ENCODE measurements at places on chromosomes 1 and 21.
A peak's percentile ranks its signal among the peaks of the same experiment; 100 is the strongest.

DNA sequence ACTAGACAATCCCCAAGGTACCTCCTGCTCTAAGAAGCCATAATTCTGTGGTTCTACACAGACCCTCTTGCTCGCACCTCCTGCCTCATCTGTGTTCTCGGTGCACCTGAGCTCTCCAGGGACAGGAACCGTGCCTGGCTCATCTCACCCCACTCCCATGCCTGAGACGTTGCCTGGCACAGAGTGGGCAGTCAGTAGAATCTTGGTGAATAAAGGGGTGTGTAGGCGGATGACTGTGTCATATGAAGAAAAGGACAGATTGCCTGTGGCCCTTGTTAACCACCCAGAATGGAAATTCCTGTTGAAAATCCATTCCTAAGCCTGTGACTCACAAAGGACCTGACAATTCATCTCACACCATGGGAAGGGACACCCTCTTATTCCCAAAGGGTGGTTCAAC, 92.9 kb downstream of the KCNN3 start:
- no peak for DNase-seq

- no peak for DNase-seq
These were observed 297.5 kb downstream of the HHIPL2 start for GRCh38 chr1:222250376-222250775.

DNA sequence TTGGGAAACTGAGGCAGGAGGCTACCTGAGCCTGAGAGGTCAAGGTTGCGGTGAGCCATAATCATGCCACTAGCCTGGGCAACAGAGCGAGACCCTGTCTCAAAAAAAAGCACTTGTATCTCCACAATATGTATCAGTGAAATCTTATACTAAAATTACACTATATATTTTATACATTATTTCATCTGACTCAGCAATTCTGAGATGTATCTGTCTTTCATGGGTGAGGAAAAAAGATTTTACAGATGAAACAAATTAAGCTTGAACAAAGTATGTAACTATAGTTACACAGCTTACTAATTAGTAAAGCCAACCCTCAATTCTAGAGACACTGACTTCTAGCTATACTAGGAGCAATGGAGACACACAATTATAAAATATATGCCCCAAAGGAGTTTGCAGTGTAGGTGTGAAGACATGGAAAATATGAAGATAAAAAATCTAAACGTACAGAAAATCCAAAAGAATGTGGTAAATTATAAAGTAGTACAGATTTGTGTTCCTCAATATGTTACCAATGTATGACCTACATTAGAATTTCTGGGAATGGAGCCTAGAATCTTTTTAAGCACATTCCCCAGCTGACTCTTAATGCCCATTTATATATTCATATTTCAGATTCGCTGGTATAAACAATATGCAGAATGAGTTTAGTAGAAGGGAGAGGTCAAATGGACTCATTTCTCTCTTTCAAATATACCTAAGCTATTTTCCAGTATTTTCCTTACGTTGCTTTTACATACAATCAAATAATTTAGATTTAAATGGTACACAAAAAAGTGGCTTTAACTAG, 14.6 kb downstream of the GTF2B start:
- peak; percentile 31 for DNase-seq

GRCh38 chr1:207389728-207390464, 64.2 kb upstream of the CR2 start:
- DNase-seq: peak; percentile 24

DNA sequence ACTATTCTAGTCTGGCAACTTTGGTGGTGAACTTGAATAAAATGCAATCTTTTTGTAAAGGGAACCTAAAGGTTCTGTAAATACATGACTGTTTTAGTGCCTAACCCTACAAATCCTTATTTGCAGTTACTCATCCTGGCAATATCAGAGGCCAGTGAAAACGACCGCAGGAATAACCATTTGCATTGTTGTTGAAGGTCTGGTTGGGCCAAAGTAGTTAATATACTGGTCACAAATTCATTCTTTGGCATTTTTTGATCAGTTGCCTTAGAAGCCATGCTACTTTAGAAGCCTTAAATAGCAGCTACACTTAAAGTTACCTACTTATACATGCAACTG, 93.7 kb downstream of the AHCTF1 start:
- DNase-seq: no peak

- DNase-seq: peak; percentile 73
These were observed 61.3 kb upstream of the BACH1 start for GRCh38 chr21:29237110-29238052.

- DNase-seq: no peak
These were observed 241.2 kb downstream of the SETD4 start for GRCh38 chr21:35819134-35819533.

- no peak for DNase-seq
These were observed 2.4 kb upstream of the PPP1R15B start for GRCh38 chr1:204414016-204414415.
